ENCODE measurements at places on chromosomes 3 and 15. TPM values are rescaled to one million over a fixed set of nuclear protein-coding genes. Genes with fewer than 3 reads are reported as not detected.

GRCh38 chr3:62479326-62479725 is 106.0 kb upstream of the FEZF2 start:
- H3K4me3 ChIP-seq, result no peak overlapping the region
- no peak overlapping the region for H3K27ac ChIP-seq
- no peak for DNase-seq

GRCh38 chr15:62900071-62900802 is 142.3 kb upstream of the TPM1 start:
- H3K36me3 ChIP-seq, result no peaks in the 10 kb centered on the region
- no peak overlapping the region for H3K4me3 ChIP-seq
- no peak for DNase-seq
- H3K27ac ChIP-seq, result no peak overlapping the region
- peaks cover 6% of the 10 kb centered on the region for H3K4me1 ChIP-seq

- H3K27ac ChIP-seq, result no peak overlapping the region
- H3K4me3 ChIP-seq, result no peak overlapping the region
- no peaks in the 10 kb centered on the region for H3K36me3 ChIP-seq
- no peaks in the 10 kb centered on the region for H3K4me1 ChIP-seq
These were observed 8.0 kb downstream of the MUC13 start for GRCh38 chr3:124926426-124927101.

- no peak overlapping the region for H3K4me3 ChIP-seq
- no peaks in the 10 kb centered on the region for H3K36me3 ChIP-seq
- H3K4me1 ChIP-seq, result no peaks in the 10 kb centered on the region
- no peak for DNase-seq
- H3K27me3 ChIP-seq, result no peaks in the 10 kb centered on the region
These were observed 20.0 kb upstream of the LARS2 start for GRCh38 chr3:45368382-45368781.

The KBTBD12 gene
- 0.89 TPM for total RNA-seq

The LYZL4 gene
- total RNA-seq, result not detected

DNA sequence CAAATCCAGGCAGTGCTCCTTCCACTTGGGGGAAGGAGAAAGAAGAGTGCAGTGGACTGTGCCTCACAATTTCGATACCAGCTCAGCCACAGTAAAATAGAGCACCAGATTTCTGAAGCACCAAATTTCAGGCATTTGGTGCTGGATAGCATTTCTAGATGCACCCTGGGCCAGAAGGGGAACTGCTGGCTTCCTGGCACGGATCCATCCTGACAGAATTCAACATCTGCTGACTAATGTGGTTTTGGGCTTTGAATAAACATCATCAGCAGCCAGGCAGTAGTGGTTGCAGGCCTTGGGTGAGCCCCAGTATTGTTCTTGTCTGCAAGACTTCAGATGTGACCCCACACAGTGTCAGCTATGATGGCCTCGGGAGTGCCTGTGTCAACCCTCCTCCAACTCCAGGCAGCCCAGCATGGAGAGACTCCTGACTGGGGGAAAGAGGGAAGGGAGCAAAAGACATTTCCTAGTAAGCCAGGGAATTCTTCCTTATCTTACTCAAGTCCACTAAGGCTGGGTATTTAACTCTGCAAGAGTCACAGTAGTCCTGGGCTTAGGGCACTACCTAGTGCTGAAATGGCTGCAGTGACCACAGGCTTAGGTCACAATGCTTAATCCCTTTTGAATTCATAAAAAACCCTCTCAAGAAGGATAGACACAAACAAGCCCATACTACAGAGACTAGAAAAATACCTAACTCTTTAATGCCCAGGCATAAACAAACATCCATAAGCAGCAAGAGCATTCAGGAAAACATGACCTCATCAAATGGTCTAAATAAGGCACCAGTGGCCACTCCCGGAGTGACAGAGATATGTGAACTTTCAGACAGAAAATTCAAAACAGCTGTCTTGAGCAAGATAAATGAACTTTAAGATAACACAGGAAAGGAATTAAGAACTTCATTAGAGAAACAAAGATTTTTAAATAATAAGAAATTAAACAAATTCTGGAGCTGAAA is 74.7 kb downstream of the SPATA16 start:
- no peak overlapping the region for H3K4me3 ChIP-seq
- no peaks in the 10 kb centered on the region for H3K36me3 ChIP-seq
- no peak for DNase-seq
- no peaks in the 10 kb centered on the region for H3K4me1 ChIP-seq
- H3K27ac ChIP-seq, result no peak overlapping the region
- H3K27me3 ChIP-seq, result no peaks in the 10 kb centered on the region

The CKMT1B gene
- total RNA-seq, result 0.69 TPM

The TEX55 gene
- not detected for total RNA-seq

DNA sequence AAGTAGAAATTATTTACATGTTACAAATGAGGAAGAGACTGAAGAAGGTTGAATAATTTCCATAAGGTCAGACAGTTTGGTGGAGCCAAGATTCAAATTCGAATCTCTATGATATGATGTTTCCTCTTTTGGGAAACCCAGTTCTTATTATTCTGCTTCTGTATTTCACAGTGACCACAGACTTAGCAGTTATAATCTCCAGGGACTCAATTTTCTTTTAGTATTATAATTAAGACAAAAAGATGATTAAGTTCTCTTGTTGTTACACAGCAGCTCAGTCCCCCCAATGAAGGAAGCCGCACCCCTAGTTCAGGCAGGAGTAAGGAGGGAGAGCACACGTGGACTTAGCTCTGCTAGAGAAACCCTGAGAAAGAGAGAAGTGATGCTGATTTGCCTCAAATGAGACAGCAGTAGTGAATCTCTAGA is 130.6 kb downstream of the CCNL1 start:
- H3K4me1 ChIP-seq, result no peaks in the 10 kb centered on the region
- no peaks in the 10 kb centered on the region for H3K36me3 ChIP-seq
- no peak for DNase-seq
- H3K27me3 ChIP-seq, result no peaks in the 10 kb centered on the region
- no peak overlapping the region for H3K27ac ChIP-seq

DNA sequence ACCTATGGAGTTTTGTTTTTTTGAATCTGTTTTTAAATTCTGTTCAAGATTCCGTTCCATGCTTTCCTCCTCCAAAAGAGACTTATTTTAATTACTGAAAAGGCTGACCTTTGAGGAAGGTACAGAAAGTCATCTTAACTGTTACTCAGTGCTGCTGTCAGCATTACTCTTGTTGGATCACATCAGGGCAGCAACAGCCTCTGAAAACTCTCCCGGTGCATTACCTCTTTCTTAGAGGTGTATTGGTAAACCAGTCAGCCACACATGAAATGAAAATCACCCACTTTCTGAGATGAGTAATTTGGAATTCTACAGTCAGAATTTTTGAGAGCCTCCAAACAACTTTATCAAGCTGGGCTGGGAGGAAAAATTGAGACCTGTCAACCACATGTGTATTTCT is 88.5 kb upstream of the LIMD1 start:
- no peak for DNase-seq
- H3K36me3 ChIP-seq, result peaks cover 6% of the 10 kb centered on the region
- H3K27me3 ChIP-seq, result no peaks in the 10 kb centered on the region
- no peak overlapping the region for H3K27ac ChIP-seq
- no peak overlapping the region for H3K4me3 ChIP-seq

GRCh38 chr15:68626739-68627138 is 47.9 kb downstream of the CORO2B start:
- H3K27ac ChIP-seq, result no peak overlapping the region
- H3K4me1 ChIP-seq, result no peaks in the 10 kb centered on the region
- no peaks in the 10 kb centered on the region for H3K36me3 ChIP-seq
- no peak overlapping the region for H3K4me3 ChIP-seq

The LYSMD4 gene
- 7.6 TPM for total RNA-seq

DNA sequence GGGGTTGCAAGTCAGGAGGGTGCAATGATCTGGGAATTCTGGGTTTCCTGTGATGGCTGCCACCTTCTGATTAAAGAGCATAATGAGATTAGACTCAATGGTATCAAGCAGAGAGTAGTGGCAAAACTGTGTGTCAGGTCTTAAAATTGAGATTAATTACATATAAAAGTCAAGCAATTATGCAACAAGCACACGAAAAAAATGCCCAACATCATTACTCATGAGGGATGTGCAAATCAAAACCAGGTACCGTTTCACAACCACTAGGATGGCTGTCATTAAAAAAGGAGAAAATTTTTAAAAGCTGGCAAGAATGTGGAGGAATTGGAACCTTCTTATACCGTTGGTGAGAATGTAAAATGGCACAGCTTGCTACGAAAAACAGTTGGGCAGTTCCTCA is 205.0 kb downstream of the OSBPL10 start:
- no peaks in the 10 kb centered on the region for H3K4me1 ChIP-seq
- H3K27me3 ChIP-seq, result no peaks in the 10 kb centered on the region
- no peaks in the 10 kb centered on the region for H3K36me3 ChIP-seq
- no peak overlapping the region for H3K27ac ChIP-seq
- H3K4me3 ChIP-seq, result no peak overlapping the region
- DNase-seq, result no peak

The SLC6A11 gene
- total RNA-seq, result not detected

GRCh38 chr3:139477710-139478640 is 1.7 kb upstream of the RBP2 start:
- H3K4me1 ChIP-seq, result no peaks in the 10 kb centered on the region
- H3K27ac ChIP-seq, result no peak overlapping the region
- H3K27me3 ChIP-seq, result no peaks in the 10 kb centered on the region
- no peak for DNase-seq
- H3K36me3 ChIP-seq, result no peaks in the 10 kb centered on the region
- no peak overlapping the region for H3K4me3 ChIP-seq

DNA sequence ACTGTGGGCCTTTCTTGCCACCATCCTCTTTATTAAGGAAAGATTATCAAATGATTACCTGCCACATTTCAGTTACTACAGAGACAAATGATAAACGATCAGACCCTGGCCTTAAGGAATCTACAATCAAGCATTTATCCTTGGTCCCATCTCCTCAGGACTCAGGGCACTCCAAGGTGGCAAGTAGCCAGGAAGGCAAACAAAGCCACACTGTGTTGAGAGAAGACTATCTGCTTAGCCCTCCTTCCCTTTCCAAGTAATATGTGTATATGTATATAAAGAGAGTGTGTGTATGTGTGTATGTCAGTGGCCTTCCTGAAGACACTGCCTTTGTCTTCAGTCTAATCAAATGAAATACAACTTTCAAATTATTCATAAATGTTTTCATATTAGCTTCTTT is 490.1 kb upstream of the ATP11B start:
- no peak for DNase-seq
- H3K36me3 ChIP-seq, result no peaks in the 10 kb centered on the region
- no peak overlapping the region for H3K4me3 ChIP-seq
- H3K4me1 ChIP-seq, result no peaks in the 10 kb centered on the region

- H3K27ac ChIP-seq, result no peak overlapping the region
- no peak for DNase-seq
- H3K27me3 ChIP-seq, result no peaks in the 10 kb centered on the region
- no peak overlapping the region for H3K4me3 ChIP-seq
These were observed 118.3 kb downstream of the TIGIT start for GRCh38 chr3:114411811-114412803.

The EIF3J gene
- total RNA-seq, result 62.9 TPM

The FOXL2NB gene
- not detected for total RNA-seq

- no peak overlapping the region for H3K4me3 ChIP-seq
- no peak for DNase-seq
- no peaks in the 10 kb centered on the region for H3K27me3 ChIP-seq
- H3K36me3 ChIP-seq, result no peaks in the 10 kb centered on the region
- peaks cover 2% of the 10 kb centered on the region for H3K4me1 ChIP-seq
These were observed 62.0 kb downstream of the ZNF148 start for GRCh38 chr3:125313060-125313635.

DNA sequence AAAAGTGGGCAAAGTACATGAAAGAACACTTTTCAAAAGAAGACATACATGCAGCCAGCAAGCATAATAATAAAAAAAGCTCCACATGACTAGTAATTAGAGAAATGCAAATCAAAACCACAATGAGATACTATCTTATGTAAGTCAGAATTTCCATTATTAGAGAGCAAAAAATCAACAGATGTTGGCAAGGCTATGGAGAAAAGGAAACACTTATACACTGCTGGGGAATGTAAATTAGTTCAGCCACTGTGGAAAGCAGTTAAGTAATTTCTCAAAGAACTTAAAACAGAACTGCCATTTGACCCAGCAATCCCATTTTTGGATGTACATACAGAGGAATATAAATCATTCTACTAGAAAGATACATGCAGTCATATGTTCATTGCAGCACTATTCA is 360.7 kb downstream of the NSUN3 start:
- no peaks in the 10 kb centered on the region for H3K36me3 ChIP-seq
- no peak overlapping the region for H3K4me3 ChIP-seq
- no peak for DNase-seq
- H3K27me3 ChIP-seq, result no peaks in the 10 kb centered on the region

DNA sequence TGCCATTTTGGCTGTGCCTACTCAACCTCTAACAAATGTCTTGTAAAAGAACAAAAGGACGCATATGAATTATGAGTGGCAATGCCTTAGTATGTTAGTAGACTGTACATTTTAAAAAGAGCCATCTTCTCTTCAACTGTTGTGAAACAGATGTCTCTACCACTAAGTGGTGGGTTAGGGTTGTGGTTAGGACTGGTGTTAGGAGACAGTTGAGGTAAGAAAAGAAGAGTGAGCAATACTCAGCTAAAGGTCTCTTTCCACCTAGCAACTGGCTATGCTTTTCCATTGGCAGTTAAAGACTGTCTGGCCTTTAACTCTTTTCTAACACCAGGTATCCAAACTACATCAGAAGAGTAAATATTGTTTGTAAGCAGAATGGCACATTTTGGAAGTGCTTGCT is 221.7 kb upstream of the TBC1D5 start:
- H3K4me1 ChIP-seq, result no peaks in the 10 kb centered on the region
- no peaks in the 10 kb centered on the region for H3K27me3 ChIP-seq
- no peak for DNase-seq
- H3K27ac ChIP-seq, result no peak overlapping the region

DNA sequence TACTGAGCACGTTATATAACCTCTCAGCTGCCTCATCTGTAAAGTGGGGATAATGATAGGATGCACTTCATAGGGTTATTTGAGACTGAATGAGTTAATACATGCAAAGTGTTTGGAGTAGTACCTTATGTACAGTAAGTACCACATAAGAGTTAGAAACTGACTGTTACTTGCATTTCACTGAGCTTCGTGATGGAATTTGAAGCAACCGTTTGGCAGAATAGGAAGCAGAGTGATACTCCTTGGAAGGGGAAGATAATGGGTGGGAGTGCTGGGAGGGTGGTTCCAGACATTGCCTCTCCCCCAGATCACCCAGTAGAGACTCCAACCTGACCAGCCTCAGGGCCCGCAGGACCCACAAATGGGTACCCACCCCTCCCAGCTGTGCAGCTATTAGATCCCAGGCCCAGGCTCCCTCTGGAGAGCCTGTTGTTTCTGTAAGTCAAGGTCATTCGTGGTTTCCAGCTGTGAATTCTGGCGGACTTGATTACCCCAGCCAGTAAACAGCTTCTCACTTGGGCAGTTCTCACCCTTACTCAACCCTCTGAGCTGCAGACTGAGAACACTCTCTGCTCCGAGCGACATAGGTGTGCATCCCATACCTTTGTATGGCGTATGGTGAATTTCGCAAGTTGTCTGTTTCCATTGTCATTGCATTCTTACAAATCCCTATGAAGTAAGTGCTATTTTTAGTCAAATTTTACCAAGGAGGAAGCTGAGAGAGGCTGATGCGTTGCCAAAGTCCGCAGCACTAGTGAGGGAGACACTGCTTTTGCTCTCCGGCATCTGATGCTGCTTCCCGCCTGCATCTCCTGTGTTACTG is 11.1 kb downstream of the ALPK3 start:
- DNase-seq, result no peak
- H3K4me3 ChIP-seq, result no peak overlapping the region
- no peaks in the 10 kb centered on the region for H3K27me3 ChIP-seq
- no peaks in the 10 kb centered on the region for H3K4me1 ChIP-seq
- H3K36me3 ChIP-seq, result no peaks in the 10 kb centered on the region

GRCh38 chr3:32340039-32340438 is 51.6 kb upstream of the CMTM7 start:
- H3K27ac ChIP-seq, result no peak overlapping the region
- DNase-seq, result no peak
- H3K4me1 ChIP-seq, result peaks cover 11% of the 10 kb centered on the region
- no peak overlapping the region for H3K4me3 ChIP-seq
- H3K36me3 ChIP-seq, result no peaks in the 10 kb centered on the region
